ENCODE measurements at places on chromosomes 12 and 14.
A peak's percentile ranks its signal among the peaks of the same experiment; 100 is the strongest.

GRCh38 chr14:66508547-66508845 lies 549 bp downstream of the GPHN start:
- peak; percentile 6 for DNase-seq

DNA sequence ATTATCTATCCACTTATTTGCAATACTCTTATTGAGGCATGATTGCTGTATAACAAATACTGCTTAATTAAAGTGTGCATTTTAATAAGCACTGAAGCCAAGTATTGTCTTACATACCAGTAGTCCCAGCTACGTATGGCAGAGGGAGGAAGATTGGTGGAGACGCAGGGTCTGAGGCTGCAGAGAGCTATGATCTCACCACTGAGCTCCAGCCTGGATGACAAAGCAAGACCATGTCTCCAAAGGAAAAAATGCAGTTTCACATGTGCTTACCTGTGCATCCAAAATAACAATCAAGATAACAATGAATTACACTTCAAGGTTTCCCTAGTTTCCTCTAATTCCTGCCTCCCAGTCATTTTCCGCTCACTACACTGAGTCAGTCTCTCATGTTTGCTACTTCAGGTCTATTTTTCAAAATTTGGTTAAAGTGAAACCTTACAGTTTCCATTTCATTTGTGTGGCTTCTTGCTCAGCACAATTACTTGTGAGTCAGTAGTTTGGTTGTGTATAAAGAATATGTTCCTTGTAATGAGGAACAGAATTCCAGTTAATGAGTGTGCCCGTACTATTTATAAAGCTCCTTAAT lies 1250.1 kb downstream of the TMEM121 start:
- no peak for DNase-seq

- DNase-seq: no peak
Measured at GRCh38 chr12:103820361-103820760, 20.7 kb downstream of the NT5DC3 start.

DNA sequence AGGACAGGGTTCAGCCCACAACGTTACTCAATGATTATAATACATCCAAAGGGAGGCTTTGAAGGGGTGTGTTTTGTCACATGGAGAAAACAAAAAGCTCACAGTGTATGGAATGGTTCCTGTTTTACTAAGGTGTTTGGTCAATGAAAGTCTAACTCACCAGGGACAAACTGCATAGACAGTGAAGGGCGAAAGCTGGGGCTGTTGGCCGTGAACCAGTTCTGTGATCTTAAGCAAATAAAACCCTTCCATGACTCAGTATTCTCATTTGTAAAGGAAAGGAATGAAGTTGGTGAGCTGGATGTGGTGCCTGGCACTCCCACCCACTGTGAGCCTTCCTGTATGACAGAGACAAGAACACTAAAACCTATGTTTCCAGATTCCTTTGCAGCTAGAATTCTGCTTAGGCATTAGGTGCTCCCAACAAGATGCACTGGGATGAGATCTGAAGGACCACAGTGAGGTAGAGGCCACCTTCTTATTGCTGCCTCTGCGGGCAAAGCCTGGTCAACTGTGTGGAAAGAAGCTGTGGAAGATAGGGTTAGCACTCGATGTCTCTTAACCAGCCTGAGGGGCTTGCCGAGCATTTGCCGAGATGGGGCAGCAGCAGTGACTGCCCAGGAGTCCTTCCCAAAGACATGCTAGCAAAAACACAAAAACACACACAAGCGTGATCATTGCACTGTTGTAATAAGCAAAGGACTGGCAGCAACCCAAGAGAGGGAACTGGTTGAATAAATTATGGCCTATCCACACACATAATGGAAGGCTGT lies 48.5 kb downstream of the VCPKMT start:
- no peak for DNase-seq

DNA sequence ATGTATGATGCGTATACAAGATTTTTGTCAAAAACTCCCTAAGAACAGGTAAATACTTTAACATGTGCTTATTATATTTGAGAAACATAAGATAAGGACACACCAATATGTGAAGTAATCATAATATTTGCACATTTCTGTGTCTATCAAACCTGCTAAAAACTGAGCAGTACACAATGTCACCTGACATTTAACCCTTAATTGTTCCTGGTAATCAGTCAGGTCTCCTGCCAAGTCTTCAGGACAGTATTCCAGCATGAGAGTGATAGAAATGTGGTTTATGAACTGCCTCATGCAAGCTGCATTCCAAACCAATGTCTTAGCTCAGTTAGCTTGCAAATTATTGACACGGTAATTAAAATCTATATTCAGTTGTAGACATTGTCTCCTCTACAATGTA lies 4.2 kb downstream of the SOX5 start:
- no peak for DNase-seq

DNA sequence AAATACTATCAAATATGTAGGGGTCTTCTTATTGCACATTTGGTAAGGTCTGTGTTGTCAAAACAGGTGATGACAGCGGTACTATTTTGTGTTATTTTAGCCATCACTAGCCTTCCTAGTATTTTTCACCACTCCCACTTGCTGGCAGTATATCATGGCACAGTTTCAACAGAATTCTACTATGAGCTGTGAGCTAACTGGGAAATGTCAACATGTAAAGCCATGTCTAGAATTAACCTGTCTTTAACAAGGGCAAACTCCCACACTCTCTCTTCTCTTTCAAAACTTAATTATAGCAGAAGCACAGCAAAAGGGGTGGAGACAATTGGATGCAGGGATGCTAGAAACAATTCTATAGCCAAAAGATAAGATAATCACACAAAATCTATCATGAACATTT lies 253.4 kb downstream of the PAX9 start:
- DNase-seq: no peak

GRCh38 chr14:63231766-63232165 lies 27.5 kb downstream of the RHOJ start:
- no peak for DNase-seq

DNA sequence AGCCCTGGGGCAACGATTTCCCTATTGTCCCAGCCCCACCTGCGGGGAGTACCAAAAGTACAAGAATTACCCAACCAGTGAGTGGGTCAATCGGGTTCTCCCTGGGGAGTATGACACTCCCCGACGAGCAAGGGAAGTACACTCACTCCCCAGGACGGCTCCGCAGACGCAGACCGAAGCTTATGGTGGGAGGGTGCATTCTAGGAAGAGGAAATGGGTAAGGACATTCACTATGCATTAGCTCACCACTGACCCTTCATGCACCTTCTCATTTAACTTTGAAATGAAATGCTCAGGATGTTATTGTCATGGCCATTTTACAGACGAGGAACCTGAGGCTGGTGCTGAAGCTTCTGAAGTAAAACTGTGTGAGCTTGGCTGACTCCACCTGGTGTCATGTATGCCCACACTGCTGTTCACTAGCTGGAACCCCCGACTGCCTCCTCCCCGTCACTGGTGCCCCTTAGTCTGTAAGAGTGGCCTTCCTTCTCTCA lies 45.8 kb upstream of the TMED10 start:
- DNase-seq: no peak

GRCh38 chr12:1634590-1635191 lies 5.7 kb downstream of the WNT5B start:
- peak; percentile 26 for DNase-seq

- DNase-seq: peak; percentile 55
Measured at GRCh38 chr14:104137297-104138097, 890 bp upstream of the KIF26A start.

GRCh38 chr12:51904951-51905470 lies 2.3 kb upstream of the ACVRL1 start:
- no peak for DNase-seq

DNA sequence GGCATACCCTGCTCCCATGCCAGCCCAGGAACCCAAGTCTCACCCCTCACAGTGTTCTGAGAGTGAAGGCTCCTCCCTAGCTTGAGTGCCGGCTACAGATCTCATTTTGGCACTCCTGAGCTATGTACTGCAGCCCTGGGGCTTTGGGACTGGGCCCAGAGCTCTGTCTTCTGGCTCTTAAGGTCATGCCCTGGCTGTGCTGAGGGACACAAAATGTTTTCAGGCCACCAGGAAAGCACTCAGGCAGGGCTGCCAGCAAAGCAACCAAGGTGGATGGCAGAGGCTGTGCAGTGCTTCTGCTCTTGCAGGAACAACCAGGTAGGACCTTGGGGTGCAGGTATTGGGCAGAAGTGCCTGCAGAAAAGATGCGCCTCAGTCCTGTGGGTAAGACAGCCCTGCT lies 564.0 kb downstream of the SLC6A15 start:
- DNase-seq: no peak

DNA sequence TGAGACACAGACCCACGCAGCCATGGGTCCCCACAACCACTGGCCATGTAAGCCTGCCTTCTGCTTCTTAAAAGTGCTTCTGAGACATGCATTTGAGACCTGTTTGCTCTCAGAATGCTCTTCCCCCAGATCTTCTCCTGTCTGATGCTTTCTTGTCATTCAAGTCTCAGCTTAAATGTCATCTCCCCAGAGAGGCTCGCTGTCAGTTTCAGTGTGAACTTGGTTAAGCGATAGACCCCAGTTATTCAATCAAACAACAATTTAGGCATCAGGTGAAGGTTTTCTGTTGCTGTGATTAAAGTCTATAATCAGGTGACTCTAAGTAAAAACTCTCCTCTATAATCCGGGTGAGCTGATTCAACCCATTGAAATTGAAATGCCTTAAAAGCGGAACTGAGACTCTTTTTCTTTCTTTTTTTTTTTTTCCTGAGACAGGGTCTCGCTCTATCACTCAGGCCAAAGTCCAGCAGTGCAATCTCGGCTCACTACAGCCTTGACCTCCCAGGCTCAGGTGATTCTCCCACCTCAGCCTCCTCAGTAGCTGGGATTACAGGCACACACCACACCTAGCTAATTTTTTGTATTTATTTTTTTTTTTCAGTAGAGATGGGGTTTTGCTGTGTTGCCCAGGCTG lies 123.4 kb downstream of the KSR2 start:
- no peak for DNase-seq

DNA sequence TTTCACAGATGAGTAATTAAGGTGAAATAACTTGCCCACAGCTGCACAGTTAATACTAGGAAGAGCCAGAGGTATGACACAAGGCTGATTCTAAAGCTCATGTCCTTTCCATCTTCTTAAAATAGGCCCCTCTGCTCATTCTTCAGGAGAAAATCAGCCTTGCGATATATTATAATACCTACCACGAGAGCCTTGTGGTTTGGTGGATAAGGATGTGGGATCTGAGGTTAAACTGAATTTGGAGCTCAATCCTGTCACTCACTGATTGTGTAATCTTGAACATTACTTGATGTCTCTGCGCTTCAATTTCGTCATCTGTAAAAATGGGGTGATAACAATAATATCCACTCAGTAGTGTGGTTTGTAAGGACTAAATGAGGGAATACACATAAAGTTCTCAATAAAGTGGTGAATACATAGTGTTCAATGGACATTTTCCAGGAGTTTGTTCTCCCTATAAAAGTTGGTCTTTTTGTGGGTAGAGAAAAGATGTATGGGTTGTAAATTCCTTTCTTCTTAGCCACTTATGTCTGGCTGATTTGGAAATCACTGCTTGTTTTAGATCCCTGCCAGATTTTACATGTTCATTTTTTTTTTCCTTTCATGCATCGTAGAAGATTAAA lies 25.1 kb upstream of the ATP2B1 start:
- no peak for DNase-seq

DNA sequence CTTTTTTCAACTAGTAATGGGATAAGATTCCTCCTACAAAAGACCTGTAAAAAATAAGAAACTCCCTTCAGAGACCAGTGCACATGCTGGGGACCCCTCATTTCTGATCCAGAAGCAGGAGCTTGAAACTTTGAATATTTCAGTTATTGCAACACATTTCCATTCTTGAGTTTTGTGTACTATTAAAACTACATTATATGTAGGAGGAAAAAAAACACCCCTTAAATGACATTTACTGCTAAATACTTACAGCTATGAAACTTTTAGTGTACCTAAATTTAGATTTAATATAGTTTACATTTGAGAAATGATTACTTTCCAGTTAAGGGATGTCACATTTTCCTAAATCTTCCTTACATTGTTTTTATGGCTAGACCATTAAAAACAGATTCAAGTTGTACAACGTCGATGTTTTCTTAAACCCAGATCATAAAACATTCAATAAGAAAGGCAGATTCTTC lies 4.1 kb downstream of the LRIG3 start:
- DNase-seq: no peak

GRCh38 chr12:95083938-95084337 lies 10.5 kb upstream of the NR2C1 start:
- no peak for DNase-seq

DNA sequence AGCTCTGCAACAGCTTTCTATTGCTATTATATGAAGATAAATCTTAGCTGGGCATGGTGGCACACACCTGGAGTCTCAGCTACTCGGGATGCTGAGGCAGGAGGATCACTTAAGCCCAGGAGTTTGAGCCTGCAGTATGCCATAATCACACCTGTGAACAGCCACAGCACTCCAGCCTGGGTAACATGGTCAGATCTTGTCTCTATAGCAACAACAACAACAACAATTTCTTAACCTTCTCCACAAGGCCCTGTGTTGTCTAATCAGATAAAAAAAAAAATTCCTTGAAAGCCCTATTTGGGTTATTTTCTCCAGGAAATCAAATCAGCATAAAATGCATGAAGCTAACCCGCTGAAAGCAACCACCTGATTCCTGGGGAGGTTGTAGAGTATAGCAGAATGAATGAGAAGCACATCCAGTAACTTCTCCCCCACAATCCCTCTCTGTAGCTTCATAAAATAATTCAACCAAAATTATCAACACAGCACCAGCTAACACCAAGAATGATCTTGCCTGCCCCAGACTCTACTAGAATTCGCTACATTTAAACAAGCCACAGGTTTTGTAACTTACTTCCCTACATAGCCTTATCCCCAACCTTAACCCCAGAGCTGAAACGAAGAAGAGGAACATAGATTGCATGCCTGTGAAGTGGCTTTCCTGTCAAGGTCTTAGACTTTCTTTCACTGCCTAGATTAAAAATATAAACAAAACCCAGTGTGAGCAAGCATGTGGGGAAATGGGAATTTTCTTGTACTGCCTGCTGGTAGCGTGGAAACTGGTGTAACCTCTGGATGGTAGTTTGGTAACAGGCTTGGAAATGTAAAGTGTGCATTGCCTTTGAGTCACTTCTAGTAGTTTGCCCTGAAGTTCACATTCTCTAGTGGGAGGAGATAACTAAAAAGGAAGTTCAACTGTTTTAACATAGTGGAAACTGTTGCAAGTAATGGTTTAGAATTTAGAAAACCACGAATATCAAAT lies 6.0 kb upstream of the STK38L start:
- no peak for DNase-seq

- no peak for DNase-seq
Measured at GRCh38 chr12:76504606-76505005, 55.0 kb downstream of the OSBPL8 start.

GRCh38 chr12:68011882-68012207 lies 22.6 kb downstream of the IFNG-AS1 start:
- DNase-seq: no peak

DNA sequence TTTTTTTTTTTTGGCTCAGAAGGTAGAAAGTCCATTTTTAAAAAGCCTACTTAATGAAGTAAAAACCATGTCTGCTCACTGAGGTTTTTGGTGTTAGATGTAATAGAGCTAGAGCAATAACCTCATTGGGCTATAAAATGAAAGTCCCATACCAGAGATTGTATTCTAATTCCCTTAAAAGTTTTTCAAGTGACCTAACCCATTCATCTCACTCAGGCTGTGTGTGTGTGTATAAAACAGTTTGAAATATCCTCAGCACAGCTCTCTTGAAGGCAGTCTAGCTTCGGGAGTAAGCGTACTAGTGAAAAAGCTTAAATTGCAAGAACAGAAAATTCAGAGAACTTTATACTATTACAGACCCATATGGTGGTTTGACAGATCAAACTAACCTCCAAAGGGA lies 313.8 kb downstream of the CEP128 start:
- DNase-seq: no peak

Measured in stimulated activated CD4-positive, alpha-beta T cell treated with anti-CD3 and anti-CD28 coated beads, TNF-alpha, amount 100 ng/mL, for 1 hour (primary cell).